Hematopoietic multipotent progenitor cell (in vitro differentiated cells): ENCODE measurements at places on chromosomes 3 and 15. TPM values are rescaled to one million over a fixed set of nuclear protein-coding genes. Genes with fewer than 3 reads are reported as not detected.

GRCh38 chr15:40281801-40282146 is 1.1 kb downstream of the ANKRD63 start:
- DNase-seq, result no peak

DNA sequence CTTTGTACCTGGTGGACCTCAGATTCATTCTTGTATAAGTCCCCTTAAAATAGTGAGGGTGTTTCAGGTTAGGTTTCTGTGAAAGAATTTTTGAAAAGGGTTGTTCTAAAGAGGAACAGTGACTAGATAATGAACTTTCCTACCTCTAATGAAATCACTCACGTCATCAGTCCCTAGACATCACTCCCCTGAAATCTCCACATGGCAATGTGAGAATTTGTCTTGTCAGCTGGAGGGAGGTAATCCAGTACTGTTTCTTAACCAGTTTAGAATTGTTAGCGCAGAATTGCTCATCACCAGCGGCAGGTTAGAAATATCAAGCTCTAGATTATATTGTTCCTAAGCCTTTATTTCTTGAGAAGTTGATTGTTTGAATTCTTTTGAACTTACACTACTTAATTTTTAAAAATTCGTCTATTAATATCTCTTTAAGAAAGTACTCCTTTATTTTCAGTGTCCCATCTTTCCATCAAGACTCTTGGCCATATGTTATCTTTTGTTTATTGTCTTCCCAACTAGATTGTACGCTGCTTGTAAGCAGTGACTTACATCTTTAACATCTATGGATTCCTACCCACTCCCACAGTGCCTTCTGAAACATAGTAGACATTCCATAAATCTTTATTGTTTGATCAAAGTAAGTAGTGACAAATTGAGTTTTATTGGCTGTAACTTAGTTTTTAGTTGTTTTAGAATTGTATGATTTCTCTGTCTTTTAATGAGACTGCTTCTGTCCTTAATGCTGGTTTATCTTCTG is 52.8 kb downstream of the RASA2 start:
- no peak for DNase-seq

GRCh38 chr15:77392762-77393470 is 27.0 kb downstream of the PEAK1 start:
- DNase-seq, result no peak

DNA sequence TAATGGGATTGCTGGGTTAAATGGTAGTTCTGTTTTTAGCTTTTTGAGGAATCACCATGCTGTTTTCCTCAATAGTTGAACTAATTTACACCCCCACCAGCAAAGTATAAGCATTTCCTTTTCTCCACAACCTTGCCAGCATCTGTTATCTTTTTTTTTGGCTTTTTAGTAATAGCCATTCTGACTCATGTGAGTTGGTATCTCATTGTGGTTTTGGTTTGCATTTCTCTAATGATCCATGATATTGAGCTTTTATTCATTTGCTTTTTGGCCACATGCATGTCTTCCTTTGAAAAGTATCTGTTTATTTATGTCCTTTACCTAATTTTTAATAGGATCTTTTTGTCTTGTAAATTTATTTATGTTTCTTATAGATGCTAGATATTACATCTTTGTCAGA is 288.2 kb downstream of the EPHA6 start:
- no peak for DNase-seq

DNA sequence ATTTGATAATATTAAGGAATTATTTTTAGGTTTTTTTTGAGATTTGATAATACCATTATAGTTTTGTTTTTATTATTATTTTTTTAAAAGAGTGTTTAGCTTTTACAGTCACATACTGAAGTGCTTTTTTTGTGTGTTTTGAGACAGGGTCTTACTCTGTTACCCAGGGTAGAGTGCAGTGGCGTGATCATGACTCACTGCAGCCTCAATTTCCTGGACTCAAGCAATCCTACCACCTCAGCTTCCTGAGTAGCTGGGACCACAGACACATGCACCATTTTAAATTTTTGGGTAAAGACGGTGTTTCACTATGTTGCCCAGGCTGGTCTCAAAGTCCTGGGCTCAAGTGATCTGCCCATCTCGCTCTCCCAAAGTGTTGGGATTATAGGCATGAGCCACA is 73.0 kb downstream of the SUMF1 start:
- peak; percentile 78 for DNase-seq

DNA sequence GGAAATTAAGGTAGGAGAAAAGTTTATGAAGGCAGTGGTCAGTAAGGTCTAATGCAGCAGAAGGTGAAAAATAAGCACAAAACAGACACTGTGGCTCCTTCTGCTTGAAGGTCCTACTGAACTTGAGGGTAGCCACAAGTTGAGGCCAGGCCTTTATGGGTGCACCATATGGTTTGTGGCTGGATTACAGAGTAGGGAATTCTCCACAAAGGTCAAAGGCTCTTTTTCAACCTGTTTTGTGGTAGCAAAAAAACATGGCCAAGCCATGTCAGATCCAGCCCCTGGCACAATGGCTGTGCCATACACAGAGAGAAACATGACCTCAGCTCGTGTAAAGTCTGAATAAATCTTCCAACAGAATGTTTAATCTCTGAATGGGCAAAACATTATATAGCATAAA is 214.0 kb downstream of the SATB1 start:
- DNase-seq, result no peak

- peak; percentile 17 for DNase-seq
These were observed 104.6 kb downstream of the IL1RAP start for GRCh38 chr3:190618330-190619030.

DNA sequence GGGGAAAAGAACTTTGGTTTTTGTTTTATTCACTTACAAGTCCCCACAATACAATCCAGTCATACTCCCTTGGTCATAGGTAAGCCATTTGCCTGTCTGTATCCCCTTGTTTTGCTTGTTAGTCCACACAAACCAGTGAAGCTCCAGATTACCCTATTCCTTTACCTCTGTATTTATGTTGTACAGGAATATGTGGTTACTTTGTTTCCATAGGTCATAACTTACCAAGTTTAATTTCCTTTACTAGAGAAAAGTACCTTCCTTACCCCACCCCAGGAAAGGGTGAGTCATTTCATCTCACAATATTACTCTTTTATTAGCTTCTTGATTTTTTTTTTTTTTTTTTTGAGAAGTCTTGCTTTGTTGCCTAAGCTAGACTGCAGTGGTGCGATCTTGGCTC is 113.4 kb upstream of the LRRFIP2 start:
- DNase-seq, result peak; percentile 48

- no peak for DNase-seq
These were observed 276.7 kb downstream of the ADAMTSL3 start for GRCh38 chr15:83930392-83931212.

DNA sequence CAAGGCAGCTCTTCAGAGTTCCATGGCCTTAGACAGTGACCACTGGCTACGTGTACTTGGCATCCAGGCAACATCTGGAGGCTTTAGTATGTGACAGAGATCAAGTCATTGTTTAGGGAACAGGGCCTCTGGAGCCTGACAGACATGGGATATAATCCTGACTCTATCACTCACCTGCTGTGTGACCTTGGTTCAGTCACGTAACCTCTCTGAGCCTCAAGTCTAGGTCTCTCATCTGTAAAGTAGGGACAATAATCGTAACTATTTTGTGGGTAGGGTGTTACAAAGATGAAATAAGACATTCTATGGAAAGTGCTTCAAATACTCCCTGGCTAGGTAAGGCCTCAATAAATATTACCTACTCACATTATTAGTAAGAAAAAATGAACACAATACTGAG is 114.2 kb downstream of the SMAD6 start:
- DNase-seq, result no peak

DNA sequence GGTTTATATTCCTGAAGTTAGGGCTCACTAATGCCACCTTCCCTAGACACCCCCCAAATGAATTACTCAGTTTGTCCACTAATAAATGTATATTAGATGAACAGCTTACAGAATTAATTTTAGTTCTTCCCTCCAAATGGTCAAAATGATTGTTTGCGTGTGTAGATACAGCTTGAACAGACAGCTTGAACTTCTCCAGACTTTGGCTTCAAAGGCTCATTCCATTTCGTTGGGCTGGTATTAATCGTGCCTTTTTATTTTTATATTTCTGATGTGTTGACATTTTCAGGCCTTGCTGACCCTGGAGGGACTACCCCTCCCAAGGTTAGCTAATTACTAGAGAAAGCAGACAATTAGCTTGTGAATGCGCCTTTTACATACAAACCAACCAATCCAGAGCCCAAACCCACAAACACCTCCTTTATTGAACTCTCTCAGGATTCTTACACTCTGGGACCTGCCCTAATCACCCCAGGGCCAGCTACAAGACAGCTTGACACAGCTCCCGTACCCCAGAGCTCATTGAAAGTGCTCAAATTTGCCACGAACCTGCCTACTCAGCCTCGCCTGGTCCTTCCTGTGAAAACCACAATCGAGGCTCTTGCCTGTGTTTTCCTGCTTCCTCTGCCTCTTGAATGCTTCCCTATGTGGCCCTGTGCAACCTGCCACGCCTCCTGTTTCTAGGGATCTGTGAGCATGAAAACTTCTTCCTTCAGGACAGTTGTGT is 40.3 kb downstream of the RPL22L1 start:
- no peak for DNase-seq

DNA sequence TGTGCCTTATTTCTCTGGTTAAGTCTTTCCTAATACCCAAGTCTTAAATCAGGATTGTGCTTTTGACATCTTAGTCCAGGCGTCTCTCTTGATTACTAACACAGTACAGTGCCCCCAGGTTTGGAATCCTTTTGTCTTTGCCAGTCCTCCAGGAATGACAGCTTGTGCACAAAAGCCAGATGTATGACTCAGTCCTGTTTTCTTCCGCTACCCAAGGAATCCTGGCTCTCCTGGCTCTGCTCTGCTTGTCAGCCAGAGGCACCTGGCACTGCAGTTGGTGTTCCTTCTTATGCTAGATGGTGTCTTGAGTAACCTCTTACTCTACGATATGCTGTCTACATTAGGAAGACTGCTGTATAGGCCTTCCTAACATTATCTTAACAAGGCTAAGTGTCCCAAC is 728.2 kb upstream of the NECTIN3 start:
- DNase-seq, result no peak

GRCh38 chr3:108088697-108089096 is 2.1 kb downstream of the CD47 start:
- peak; percentile 52 for DNase-seq

DNA sequence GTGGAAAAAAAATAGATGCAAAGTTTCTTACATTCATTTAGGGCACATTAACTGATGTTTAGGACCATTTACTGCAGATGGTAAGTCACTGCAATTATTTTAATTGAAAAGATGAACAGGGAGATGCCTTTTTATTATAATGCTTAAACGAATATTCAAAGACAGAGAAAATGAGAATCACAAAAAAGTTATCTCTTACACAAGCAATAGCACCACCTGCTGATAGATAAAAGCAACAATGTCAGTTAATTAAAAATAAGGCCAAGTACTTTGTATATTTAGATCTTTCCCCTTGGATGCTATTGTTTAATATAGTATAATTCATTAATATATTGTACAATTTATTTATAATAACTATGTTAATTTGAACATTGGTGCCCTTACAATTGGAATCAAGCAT is 55.9 kb downstream of the IFT80 start:
- DNase-seq, result peak; percentile 25

GRCh38 chr3:42988566-42988965 is 9.5 kb downstream of the GASK1A start:
- no peak for DNase-seq

GRCh38 chr3:182920515-182921084 is 59.7 kb downstream of the DCUN1D1 start:
- peak; percentile 4 for DNase-seq

The ECE2 gene
- not detected for total RNA-seq

The C3orf70 gene
- under 0.01 TPM for total RNA-seq

The GOLGA6L10 gene
- total RNA-seq, result 0.54 TPM

The FOXB1 gene
- not detected for total RNA-seq

The CCR9 gene
- total RNA-seq, result 1.9 TPM

The CRABP1 gene
- 1.3 TPM for total RNA-seq

The COL6A5 gene
- total RNA-seq, result 0.54 TPM

The FGF7 gene
- under 0.01 TPM for total RNA-seq
